ENCODE measurements at places on chromosomes 7 and 10.

GRCh38 chr10:33091201-33091600, 133.2 kb upstream of the ITGB1 start:
- DNase-seq = peak; percentile 29

DNA sequence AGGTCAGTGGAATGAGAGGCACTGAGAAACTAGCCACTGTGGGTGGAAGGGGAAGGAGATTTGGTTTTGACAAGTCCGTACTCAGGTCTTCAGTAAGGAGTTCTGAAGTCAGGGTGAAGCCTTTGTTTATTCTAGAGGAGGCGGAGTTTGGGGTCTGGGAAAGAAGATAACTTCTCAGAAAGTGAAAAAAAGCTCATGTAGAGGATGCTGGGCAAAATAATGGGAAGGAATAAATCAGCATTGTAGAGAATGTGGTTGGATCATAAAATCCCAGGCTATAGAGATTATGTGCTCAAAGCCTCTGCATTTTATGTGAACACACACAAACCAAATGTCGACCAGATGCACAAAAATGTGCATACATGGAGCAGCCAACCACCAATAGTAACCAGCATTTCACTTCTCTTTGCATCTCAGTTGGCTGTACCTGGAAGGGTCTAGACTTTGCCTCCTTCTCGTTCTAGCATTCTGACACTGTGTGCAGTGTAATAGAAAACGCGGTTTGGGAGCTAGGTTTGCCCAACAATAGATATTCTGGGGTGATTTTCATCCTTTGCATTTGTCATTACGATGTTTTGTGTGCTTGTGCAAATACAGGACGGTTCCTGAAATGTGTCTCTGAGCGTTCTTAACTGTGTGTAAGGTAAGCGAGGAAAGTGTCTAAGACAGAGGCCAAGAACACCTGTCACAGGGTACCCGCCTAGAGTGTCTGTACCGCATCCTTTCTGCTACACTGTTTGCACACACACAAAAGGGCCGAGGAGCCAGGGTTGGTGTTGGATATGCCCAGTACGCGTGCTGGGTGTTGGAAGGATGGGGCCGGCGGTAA, 603 bp upstream of the HECW1 start:
- DNase-seq = peak; percentile 51

DNA sequence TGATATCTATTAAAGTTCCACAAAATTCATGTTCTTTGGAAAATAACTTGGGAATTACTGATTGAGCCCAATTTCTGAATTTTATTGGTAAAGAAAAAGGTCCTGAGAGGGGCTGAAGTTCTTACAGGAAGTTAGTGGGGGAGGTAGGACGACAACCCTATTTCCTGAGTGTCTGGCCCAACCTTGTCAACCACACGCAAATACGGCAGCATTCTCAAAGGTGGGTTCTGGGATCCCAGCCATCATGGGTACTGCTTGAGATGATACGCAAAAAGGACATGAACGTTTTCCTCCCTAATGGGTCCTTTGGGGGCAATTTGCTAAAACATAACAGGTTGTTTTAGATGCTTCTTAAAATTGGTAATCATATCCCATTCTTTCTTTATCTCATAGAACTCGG, 2.7 kb upstream of the PDCD4 start:
- DNase-seq = no peak

DNA sequence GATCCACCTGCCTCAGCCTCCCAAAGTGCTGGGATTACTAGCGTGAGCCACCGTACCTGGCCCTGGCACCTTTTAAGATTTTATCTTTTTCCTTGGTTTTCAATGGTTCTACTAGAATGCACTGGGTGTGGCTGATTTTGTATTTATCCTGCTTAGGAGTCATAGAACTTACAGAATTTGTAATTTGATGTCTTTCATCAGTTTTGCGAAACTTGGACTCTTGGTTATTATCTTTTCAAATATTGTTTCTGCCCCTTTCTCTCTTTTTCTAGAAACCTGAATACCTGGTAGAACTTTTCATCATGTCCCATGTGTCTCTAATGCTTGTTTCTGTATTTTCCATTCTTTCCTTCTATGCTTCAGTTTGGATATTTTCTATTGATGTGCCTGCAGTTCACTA, 2.8 kb upstream of the NUB1 start:
- no peak for DNase-seq

DNA sequence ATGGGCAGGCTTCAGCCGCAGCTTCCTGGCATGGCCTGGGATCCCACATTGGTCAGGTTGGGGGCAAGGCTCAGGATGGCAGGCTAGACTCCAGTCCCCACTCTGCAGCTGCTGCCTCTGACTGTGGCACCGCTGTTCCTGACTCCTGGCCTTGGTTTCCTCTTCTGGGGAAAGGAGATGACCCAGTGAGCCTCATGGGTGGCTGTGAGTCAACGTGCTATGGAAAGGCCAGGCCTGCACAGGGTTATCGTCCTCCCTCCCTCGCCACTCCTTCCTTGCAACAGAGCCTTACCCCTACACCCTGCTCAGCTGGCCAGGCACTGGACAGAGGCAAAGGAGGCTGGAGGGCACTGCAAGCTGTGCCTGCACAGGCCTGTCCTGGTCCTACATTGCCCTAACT, 36.1 kb upstream of the CHST15 start:
- no peak for DNase-seq

DNA sequence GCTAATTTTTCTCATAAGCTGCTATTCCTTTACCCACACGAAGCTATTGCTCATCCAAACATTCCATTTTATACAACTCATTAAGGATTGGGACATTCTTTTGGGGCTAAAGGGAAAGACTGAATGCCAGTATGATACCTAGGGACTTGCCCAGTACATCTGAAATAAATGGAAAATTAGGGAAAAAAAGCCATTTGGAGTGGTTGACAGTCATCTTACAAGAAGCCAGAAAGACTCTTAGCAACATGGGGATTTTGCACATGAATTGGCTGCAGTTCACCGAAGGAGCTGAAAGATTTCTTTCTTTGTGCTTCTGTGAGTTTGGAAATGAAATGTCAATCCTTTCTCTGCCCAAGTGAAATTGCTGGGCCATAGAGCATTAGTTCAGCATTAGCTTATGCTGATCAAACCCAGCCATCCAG, 43.3 kb upstream of the MTURN start:
- peak; percentile 86 for DNase-seq

- peak; percentile 56 for DNase-seq
Observed at GRCh38 chr10:12835709-12836108, 165.8 kb downstream of the CCDC3 start.

- DNase-seq = peak; percentile 31
Observed at GRCh38 chr7:83413831-83414230, 235.1 kb downstream of the SEMA3E start.

DNA sequence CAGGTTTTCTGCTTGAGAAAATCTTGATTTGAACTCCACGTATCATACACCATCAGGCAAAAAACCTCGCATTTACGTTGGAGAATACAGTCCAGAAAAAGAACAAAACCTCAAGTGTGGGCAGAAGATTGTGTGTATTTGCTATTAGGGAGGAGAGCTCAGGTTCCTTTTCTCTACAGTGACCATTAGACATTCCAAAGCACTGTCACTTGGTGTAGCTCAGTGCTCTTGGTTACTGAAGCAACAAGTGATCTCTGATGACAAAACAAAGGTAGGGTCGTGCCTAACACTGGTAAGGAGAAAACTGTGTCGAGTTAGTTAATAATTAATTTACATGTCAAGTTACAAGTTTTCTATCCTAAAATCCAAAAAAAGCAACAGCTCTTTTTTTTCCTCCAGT, 72.6 kb downstream of the C1GALT1 start:
- no peak for DNase-seq

GRCh38 chr10:1549591-1550290, 187.6 kb downstream of the ADARB2 start:
- DNase-seq = no peak

DNA sequence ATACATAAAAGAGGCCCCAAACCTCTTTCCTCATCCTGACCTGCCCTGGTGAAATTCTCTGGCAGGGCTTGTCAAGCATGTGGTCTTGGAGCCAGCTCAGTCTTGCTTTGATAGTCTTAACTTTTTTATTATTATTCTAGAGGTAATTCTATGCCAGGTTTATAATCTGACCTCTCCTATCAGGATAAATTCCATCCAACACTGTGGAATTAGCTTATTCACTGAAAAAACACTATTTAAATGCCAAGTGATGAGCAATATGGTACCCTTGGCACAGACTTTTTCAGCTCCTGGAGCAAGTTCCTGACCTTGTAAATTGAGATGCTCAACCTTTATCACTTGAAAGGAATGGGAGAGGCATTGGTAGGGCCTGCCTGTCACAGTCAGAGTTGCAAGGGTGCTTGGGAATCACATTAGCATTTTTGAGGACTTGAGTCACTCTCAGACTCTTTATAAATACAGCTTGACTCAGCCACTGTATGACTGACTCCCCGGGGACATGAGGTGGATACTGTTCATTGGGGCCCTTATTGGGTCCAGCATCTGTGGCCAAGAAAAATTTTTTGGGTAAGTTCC, at the start of gene CPA4:
Gene CPA4, plus strand, starts transcription at position 480 of the 576 bp plus-strand sequence. Its CDS starts 20 bp downstream, at position 500.
- peak; percentile 99 for DNase-seq

DNA sequence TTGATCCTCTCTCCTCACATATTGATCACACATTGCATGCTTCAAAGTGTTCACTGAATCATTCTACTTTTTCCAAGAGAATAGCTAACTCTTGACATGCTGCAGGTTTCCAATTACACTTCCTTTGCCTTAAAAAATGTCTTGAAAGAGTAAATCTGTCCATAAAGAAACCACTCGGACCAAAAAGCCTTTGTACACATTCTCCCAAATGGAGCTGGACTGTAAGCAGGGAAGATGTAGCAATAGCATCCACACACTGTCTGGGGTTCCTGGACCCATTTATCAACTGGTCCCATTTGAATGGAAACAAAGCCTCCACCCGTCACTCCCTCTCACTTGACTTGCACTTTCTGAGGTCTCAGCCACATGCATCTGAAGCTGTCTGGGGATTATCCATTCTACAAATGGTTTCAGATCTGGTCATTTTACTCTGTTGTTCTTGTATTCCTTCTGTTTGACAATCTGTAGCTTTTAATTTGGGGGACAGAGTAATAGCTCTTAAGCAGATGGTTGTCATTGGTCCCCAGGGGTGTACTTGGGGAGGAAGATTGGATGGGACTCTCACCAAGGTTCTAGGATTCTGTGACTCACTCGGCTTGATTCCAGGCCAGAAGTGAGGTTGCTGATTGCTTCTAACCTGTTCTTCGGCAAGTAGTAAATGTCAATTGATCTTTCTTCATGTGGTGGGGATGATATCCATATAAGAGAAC, 203.5 kb downstream of the HIBADH start:
- peak; percentile 30 for DNase-seq

DNA sequence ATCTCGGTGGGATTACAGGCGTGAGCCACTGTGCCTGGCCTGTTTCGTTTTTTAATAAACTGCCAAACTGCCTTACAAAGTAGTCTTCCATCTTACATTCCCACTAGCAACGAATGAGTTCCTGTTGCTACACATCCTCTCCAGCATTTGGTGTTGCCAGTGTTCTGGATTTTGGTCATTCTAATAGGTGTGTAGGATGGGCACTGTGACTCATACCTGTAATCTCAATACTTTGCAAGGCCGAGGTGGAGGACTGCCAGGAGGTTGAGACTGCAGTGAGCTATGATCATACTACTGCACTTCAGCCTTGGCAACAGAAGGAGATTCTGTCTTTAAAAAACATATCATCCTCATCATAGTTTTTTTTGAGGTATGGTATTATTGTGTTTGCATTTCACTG, 21.4 kb upstream of the RSBN1L start:
- peak; percentile 34 for DNase-seq

GRCh38 chr10:15200626-15201025, 32.1 kb upstream of the NMT2 start:
- peak; percentile 96 for DNase-seq

- DNase-seq = peak; percentile 92
Observed at GRCh38 chr10:88926566-88927415, 25.8 kb downstream of the ACTA2 start.

- DNase-seq = no peak
Observed at GRCh38 chr10:116015583-116016333, 257.2 kb downstream of the GFRA1 start.

DNA sequence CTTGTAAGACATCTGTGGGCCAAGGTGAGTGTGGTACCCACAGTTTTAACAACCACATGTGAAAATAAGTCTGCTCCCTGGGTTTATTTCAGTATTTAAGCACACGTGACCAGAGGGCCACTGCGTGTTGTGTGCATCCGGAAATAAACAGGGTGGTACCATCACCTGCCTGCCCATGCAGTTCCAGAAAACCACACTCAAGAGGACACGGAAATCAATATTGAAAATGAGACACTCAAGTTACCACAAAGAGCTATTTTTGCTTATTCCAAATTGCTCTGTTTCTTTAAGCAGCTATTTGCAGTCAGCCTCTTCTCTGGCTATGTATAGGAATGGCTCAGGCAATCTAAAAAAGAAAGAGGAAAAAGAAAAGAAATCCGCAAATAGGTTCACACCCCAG, 71.8 kb upstream of the LOXL4 start:
- no peak for DNase-seq

DNA sequence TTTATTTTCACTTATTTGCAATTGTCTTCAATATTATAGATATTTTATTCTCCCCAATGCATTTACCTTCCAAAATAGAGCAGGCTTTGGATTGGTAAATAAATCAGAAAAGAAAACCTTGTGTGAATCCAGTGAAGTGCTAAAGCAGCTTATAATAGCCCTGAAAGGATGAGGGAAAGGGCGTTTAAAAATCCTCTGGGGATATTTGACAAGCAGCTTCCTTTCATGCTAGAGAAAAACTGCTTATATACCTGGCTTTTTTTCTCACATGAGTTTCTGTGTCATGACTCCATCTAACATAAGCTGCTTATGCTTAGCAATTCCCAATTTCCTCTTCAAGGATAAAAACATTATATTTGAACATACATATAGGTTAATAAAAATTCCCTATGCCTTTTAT, 221.6 kb upstream of the SEMA3E start:
- DNase-seq = no peak

All from fibroblast of skin of right quadriceps (primary cell).